GM23248 (cell line): ENCODE measurements at places on chromosomes 3 and 15. TPM values are rescaled to one million over a fixed set of nuclear protein-coding genes. Genes with fewer than 3 reads are reported as not detected.

DNA sequence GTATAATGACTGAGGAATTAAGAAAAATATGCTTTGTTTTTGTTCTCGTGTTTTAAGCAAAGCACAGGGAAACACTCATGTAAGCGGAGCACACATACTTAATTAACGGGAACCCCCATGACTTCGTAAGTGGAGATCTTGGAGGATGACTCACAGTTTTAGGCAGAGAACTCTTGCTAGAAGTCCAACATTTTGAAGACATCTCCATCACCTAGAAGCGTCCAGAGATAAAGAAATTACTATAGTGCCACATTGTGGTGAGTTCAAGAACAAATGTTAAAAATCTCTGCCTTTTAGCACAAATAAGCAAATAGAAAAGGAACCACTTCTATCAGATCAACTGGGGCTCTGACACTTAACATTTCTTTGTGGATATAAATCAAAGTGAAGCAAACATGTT is 194.1 kb upstream of the ARHGEF26 start:
- peak; percentile 81 for DNase-seq
- no peaks in the 10 kb centered on the region for H3K27me3 ChIP-seq
- H3K4me3 ChIP-seq: peak overlapping the region; percentile 45
- 0 out of 2 replicates have a peak, but pooled peaks cover 10% of the 10 kb centered on the region for H3K4me1 ChIP-seq

The STRA6 gene
- polyA plus RNA-seq: 0.22 TPM in 1 of 2 replicates, not detected in the other

DNA sequence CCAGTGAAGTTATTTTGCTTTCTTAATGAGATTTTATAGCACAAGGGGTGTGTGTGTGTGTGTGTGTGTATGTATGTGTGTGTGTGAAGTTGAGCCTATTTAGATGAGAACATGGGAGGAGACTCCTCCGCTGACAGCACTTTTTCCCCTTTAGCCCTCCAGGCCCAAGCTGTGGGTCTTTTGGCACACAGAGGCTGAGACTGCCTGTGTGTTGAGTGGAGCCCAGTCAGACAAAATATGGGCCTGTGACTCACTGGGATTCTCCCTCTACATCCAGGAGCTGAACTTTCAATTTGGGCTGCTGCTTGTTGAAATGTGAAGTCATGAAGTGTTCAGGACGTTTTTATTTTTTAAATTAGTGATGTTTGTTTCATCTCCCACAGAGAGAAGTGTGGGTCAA is 108.0 kb downstream of the MFSD1 start:
- no peak overlapping the region for H3K4me3 ChIP-seq
- H3K36me3 ChIP-seq: no peaks in the 10 kb centered on the region
- no peaks in the 10 kb centered on the region; the same call in 1 of the 2 replicates for H3K27me3 ChIP-seq
- H3K4me1 ChIP-seq: peaks cover 16% of the 10 kb centered on the region
- peak; percentile 80 for DNase-seq
- H3K27ac ChIP-seq: no peak overlapping the region

DNA sequence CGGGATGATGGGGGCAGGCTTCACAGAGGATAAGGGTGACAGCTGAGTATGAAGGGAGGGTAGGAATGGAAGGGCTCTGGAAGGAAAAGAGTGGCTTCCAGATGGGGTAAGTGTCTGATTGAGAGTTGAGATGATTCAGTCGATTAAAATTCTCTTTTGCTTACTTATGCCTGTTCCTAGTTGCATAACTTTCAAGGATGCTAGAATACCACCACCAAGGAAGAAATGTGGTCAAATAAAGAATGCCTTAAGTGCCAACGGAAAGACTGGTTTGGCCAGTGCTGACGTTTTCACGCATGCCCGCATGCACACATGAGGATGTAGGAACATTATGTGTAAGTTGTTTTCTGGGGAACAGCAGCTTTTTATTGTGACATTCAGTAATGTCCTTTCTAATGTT is 263.4 kb upstream of the WNT5A start:
- no peak overlapping the region for H3K4me3 ChIP-seq
- peaks cover 21% of the 10 kb centered on the region for H3K27me3 ChIP-seq
- no peaks in the 10 kb centered on the region for H3K36me3 ChIP-seq
- H3K27ac ChIP-seq: peak overlapping the region; percentile 21; the same call in 1 of the 2 replicates

The CAND2 gene
- polyA plus RNA-seq: 0.16 and 0.53 TPM in 2 replicates

The AMIGO3 gene
- 0.18 and 0.25 TPM in 2 replicates for polyA plus RNA-seq

- H3K27ac ChIP-seq: no peak overlapping the region
- H3K4me1 ChIP-seq: peaks cover 5% of the 10 kb centered on the region
- no peaks in the 10 kb centered on the region for H3K36me3 ChIP-seq
- no peak for DNase-seq
- H3K27me3 ChIP-seq: no peaks in the 10 kb centered on the region
Observed at GRCh38 chr3:50233176-50233575, 2.8 kb upstream of the GNAI2 start.

GRCh38 chr15:31278061-31278445 is 48.6 kb upstream of the KLF13 start:
- H3K27me3 ChIP-seq: no peaks in the 10 kb centered on the region
- H3K36me3 ChIP-seq: no peaks in the 10 kb centered on the region
- no peak for DNase-seq
- H3K4me1 ChIP-seq: no peaks in the 10 kb centered on the region
- H3K4me3 ChIP-seq: no peak overlapping the region

DNA sequence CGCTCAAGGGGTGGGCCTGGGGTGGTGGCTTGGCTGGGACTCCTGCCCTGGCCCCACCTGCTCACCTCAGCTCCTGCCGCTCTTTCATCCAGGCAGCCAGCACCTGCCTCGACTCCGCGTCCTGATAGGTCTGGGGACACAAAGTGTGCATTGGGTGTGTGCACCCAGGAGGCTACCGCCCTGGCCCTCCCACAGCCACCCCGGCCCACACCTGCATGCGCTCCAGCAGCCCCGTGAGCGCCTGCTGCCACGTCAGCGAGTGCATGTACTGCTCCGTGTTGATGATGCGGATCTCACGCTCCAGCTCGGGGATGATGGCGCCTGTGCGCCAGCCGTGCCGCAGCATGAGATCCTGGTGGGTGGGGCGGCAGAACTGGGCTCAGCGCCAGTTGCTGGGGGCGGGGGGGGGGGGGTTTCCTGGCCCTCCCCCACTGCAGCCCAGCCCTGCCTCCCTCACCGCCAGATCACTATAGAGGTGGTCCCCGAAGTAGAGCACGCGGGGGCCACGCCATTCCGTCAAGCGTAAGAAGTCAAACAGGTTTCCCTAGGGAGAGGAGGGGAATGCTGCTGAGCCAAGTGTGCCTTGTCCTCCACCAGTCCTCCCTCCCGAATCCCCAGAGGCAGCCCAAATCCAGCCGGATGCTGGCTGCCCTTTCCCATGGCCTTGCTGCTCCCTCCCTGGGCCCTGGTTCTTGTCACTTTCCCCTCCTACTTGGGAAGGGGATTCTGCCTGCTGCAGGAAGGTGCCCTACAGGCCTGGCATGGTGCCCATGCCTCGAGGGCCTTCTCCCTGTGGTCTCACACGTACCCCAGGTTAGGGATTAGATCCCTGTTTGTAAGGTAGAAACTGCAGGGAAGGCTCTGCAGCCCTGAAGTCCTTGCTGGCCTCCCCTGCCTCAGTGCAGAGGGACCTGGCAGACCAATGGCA is 8.6 kb downstream of the NT5DC2 start:
- H3K36me3 ChIP-seq: no peaks in the 10 kb centered on the region
- no peak overlapping the region for H3K4me3 ChIP-seq
- DNase-seq: no peak
- H3K4me1 ChIP-seq: peaks cover 3% of the 10 kb centered on the region; the same call in 1 of the 2 replicates
- H3K27me3 ChIP-seq: no peaks in the 10 kb centered on the region

- peak within 1 kb of the TSS; percentile 94 for H3K27ac ChIP-seq
- H3K36me3 ChIP-seq: peaks cover 22% of the 10 kb centered on the region; the same call in 1 of the 2 replicates
- peak within 1 kb of the TSS; percentile 97 for H3K4me3 ChIP-seq
- DNase-seq: peak; percentile 89
- peaks cover 16% of the 10 kb centered on the region for H3K4me1 ChIP-seq
Observed at GRCh38 chr3:14947100-14947885, at the start of gene NR2C2. TSS of gene NR2C2 (plus strand) at chr3:14947583. CDS start at chr3:15003915, 56,332 bp downstream.

The CYP19A1 gene
- 0.85 and 1.2 TPM in 2 replicates for polyA plus RNA-seq

- H3K27me3 ChIP-seq: no peaks in the 10 kb centered on the region
- no peak overlapping the region for H3K27ac ChIP-seq
- no peaks in the 10 kb centered on the region for H3K36me3 ChIP-seq
Observed at GRCh38 chr3:56962206-56962605, 98.3 kb upstream of the SPATA12 start.

DNA sequence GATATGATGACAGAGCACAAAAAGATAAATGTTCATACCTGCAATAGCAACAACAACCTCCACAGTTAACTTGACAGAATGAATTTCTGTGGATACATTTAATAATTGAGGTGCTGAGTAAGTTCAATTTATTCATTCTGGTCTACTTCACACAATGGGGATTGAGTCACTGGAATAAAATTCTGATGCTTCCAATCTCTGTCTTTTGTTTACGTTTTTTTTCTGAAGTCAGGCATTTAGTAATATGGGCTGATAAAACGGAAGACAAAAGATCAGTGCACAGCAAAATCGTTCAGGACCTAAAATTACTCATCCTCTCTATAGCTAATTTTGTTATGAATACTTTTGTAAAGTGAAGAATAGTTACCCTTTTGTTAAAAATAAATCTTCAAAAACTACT is 565.9 kb upstream of the CCDC54 start:
- H3K36me3 ChIP-seq: no peaks in the 10 kb centered on the region
- peak; percentile 76 for DNase-seq
- H3K27me3 ChIP-seq: no peaks in the 10 kb centered on the region
- 0 out of 2 replicates have a peak overlapping the region, but pooled peaks have one; percentile 11 for H3K4me3 ChIP-seq
- H3K27ac ChIP-seq: no peak overlapping the region; the same call in 1 of the 2 replicates
- peaks cover 21% of the 10 kb centered on the region for H3K4me1 ChIP-seq

GRCh38 chr15:85761635-85762034 is 33.1 kb downstream of the KLHL25 start:
- peaks cover 7% of the 10 kb centered on the region; the same call in 1 of the 2 replicates for H3K4me1 ChIP-seq
- H3K27me3 ChIP-seq: no peaks in the 10 kb centered on the region
- no peak for DNase-seq
- H3K4me3 ChIP-seq: no peak overlapping the region
- H3K36me3 ChIP-seq: no peaks in the 10 kb centered on the region
- H3K27ac ChIP-seq: no peak overlapping the region

The SAMD7 gene
- polyA plus RNA-seq: not detected in 2 replicates

DNA sequence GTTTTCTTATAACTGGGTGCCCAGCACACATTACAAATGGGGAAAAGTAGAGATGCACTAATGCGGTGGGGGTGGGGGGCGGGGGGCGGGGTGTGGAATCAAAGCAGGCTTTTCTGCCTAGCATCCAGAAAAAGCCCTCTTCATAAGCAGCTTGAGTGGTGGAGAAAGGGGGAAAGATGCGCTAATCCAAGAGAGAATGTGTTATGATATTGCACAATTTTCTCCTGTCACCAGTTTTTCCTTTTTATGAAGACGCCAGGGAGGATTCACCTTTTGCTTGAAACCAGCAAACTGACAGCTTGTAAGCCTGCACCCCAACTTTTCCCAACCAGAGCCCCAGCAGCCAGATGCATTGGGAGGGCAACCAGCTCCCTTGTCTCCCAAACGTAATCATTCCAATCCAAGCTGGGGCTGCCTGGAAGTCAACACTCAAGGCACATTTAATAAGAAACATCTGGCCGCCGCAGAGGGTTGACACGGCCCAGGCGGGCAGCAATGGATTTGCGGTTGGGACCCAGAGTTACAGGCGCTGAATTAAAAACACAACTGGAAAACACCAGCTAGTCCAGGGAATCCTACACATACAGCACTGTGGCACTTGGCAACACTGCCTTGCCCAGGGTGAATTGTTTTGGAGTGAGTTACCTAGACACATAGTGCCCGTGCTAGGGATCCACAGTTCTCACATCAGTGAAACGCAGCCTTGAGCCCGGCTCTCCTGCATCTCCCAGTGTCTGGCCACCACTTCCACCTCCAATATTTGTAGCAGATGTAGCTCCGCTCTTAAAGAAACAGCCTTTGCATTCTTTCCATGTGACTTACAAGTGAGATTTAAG is 218.5 kb upstream of the PRICKLE2 start:
- no peaks in the 10 kb centered on the region for H3K36me3 ChIP-seq
- H3K4me1 ChIP-seq: peaks cover 15% of the 10 kb centered on the region
- H3K27me3 ChIP-seq: peaks cover 30% of the 10 kb centered on the region
- H3K4me3 ChIP-seq: peak overlapping the region; percentile 71

The SHF gene
- polyA plus RNA-seq: 0.76 and 0.93 TPM in 2 replicates

GRCh38 chr15:98981851-98982722 is 25.5 kb downstream of the PGPEP1L start:
- peaks cover 22% of the 10 kb centered on the region for H3K4me1 ChIP-seq
- DNase-seq: peak; percentile 48
- no peaks in the 10 kb centered on the region for H3K36me3 ChIP-seq

GRCh38 chr3:69121950-69122349 is 445 bp downstream of the LMOD3 start:
- H3K4me3 ChIP-seq: no peak overlapping the region
- no peak overlapping the region for H3K27ac ChIP-seq

The ABHD6 gene
- polyA plus RNA-seq: 4.4 and 4.8 TPM in 2 replicates

The WDR93 gene
- 0.10 TPM in 1 of 2 replicates, not detected in the other for polyA plus RNA-seq

GRCh38 chr3:175879417-175879816 is 1020.3 kb downstream of the NAALADL2 start:
- DNase-seq: no peak
- no peaks in the 10 kb centered on the region for H3K27me3 ChIP-seq
- no peak overlapping the region for H3K4me3 ChIP-seq
- no peaks in the 10 kb centered on the region for H3K4me1 ChIP-seq

The CCR9 gene
- polyA plus RNA-seq: not detected in 2 replicates

The GOLGA6L9 gene
- 0.44 and 0.65 TPM in 2 replicates for polyA plus RNA-seq

- H3K27me3 ChIP-seq: no peaks in the 10 kb centered on the region
- peak; percentile 6 for DNase-seq
- H3K36me3 ChIP-seq: no peaks in the 10 kb centered on the region
- no peaks in the 10 kb centered on the region for H3K4me1 ChIP-seq
- no peak overlapping the region for H3K4me3 ChIP-seq
- no peak overlapping the region for H3K27ac ChIP-seq
Observed at GRCh38 chr15:95742836-95743235, 587.7 kb upstream of the NR2F2 start.

- H3K27me3 ChIP-seq: no peaks in the 10 kb centered on the region
- no peak overlapping the region for H3K4me3 ChIP-seq
- peaks cover 35% of the 10 kb centered on the region for H3K4me1 ChIP-seq
- no peak overlapping the region for H3K27ac ChIP-seq
- no peaks in the 10 kb centered on the region for H3K36me3 ChIP-seq
Observed at GRCh38 chr3:111668326-111668725, 73.2 kb upstream of the ZBED2 start.

- H3K27me3 ChIP-seq: no peaks in the 10 kb centered on the region; the same call in 1 of the 2 replicates
- no peak overlapping the region for H3K27ac ChIP-seq
- no peaks in the 10 kb centered on the region for H3K36me3 ChIP-seq
- no peak overlapping the region for H3K4me3 ChIP-seq
- no peak for DNase-seq
Observed at GRCh38 chr3:111438283-111438682, 103.7 kb upstream of the CD96 start.

The TF gene
- polyA plus RNA-seq: 0.05 TPM in 1 of 2 replicates, not detected in the other

The CDC25A gene
- 1.5 TPM in 2 replicates for polyA plus RNA-seq

- H3K4me3 ChIP-seq: no peak overlapping the region
- H3K27me3 ChIP-seq: no peaks in the 10 kb centered on the region
- no peak overlapping the region for H3K27ac ChIP-seq
- no peak for DNase-seq
- H3K4me1 ChIP-seq: no peaks in the 10 kb centered on the region
Observed at GRCh38 chr3:16838561-16838960, 46.2 kb upstream of the PLCL2 start.

The SPINK8 gene
- not detected in 2 replicates for polyA plus RNA-seq

GRCh38 chr3:69500604-69501003 is 114.7 kb upstream of the FRMD4B start:
- no peak overlapping the region for H3K4me3 ChIP-seq
- no peak overlapping the region for H3K27ac ChIP-seq
- no peak for DNase-seq
